ENCODE measurements at places on chromosomes 5 and 9.

DNA sequence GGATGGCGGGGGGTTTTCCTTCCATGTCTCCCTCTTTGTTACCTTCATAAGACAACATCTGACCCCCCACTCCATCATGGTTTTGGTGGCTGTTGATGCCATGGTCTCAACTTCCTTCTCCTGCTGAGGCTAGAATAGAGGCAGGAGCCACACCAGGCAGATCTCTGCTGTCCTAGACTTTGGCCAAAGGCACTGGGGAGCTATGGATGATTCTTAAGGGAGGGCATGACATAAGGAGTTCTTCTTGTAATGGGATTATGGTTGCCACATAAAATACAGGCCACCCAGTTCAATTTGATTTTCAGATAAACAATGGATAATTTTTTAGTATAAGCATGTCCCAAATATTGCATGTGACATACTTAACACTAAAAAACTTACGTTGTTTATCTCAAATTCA is 52.2 kb upstream of the IER5L start:
- no peak for DNase-seq

DNA sequence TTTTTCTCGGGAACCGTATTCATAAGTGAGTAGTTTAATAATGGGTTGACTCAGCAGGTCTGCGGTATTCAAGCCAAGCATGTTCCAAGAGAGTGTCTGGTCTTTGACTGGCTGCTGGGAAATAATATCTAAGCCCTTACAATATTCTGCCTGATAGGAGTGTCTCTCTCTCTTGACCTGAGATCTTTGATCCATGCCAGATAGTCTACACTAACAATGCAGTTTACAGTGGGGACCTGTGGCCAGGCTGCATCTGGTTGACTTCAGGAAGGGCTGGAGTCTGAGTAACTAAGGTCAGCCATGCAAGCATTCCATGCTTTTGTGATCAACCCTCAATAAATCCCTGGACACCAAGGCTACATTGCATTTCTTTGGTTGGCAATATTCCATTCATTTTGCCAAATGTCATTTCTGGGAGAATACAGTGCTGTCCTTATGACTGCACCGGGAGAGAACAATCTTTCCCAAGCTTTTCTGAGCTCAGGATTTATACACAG is 195.5 kb downstream of the SEMA5A start:
- DNase-seq: no peak

DNA sequence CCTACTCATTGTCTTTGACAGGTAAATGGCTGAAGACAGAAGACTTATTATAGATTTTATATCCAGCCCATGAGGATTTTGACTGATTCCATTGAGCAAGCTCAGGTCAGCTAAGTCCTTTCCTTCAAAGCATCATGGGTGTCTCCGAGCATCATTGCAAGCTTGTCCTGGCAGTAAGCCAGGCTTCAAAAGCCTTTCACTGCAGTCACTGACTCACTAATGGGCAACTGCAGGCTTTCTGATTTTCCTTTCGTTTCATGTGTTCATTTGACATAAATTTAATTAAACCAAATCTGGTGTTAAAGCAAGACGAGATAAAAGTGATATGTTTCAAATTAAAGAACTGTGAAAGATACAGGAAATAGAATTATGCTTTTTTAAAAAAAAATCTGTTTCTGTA is 426.2 kb downstream of the ANXA1 start:
- no peak for DNase-seq

DNA sequence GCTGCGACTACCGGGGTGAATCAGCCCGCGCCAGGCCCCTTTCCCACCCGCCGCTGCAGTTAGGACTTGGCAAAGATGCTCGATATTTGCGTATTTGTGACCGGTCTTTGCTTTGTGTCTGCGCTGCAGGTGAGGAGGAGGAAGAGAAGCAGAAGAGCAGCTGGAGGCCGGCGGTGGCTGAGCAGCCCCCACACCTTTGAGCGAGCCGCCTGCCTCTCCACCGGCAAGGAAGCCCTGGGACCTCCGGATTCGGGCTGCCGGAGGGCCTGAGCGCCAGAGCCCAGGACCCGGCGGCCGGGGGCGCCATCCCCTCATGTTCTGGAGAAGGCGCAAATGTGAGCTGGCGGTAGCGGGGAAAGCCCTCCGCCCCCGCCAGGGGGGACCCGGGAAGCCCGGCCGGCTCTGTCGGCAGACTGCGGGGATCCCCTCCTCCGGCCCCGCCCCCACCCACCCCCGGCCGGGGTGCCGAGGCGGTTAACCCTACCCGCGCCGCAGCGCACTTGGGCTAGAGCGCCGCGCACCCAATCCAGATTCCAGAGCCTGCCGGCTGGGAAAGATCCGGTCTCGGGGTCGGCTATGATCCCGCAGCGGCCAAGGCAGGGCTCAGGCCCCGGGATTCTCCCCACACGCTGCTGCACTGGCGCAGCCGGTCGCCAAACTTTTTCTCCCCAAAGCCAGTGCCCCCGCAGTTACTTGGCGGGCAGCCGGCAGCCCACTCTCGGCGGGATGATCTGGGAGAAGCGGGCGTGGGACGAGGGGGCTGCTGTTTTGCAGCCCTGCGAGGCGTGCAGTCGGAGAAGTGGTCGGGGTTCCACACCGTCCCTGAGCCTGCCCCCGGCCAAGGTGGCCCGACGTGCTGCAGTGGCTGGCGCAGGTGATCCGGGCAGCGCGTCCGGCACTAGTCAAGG is 800 bp upstream of the KCNN2 start:
- DNase-seq: peak; percentile 86

- DNase-seq: no peak
Measured at GRCh38 chr5:163399923-163400322, 37.5 kb upstream of the CCNG1 start.

DNA sequence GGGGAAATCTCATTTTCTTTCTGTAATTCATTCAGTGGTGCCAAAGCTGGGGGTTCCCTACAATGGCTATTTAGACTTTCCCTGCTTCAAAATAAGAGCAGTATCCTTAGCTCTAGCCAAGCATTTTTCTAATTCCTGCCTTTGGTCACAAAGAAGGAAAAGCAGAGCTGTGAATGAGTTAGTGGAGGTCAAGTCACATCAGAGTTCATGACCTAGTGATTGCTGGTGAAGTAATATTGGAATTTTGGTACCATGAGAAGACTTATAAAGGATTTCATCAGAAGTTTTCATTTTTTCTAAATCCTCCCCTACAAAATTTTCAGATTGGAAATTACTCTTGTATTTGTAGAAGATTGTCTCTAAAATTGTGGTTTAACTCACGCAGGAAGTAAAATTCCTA is 28.0 kb downstream of the DNAJC21 start:
- DNase-seq: no peak

GRCh38 chr5:51336878-51337277 is 46.4 kb upstream of the ISL1 start:
- no peak for DNase-seq

GRCh38 chr5:108747774-108748400 is at the start of gene FER:
Gene FER, plus strand, starts transcription at chr5:108747897. Its CDS starts 50,286 bp downstream, at chr5:108798183.
- DNase-seq: peak; percentile 57

GRCh38 chr9:133971121-133971951 is 20.8 kb downstream of the VAV2 start:
- DNase-seq: no peak

GRCh38 chr5:146441896-146442295 is 5.2 kb upstream of the TCERG1 start:
- no peak for DNase-seq

GRCh38 chr5:159660401-159660800 is 255.9 kb upstream of the ADRA1B start:
- DNase-seq: no peak

DNA sequence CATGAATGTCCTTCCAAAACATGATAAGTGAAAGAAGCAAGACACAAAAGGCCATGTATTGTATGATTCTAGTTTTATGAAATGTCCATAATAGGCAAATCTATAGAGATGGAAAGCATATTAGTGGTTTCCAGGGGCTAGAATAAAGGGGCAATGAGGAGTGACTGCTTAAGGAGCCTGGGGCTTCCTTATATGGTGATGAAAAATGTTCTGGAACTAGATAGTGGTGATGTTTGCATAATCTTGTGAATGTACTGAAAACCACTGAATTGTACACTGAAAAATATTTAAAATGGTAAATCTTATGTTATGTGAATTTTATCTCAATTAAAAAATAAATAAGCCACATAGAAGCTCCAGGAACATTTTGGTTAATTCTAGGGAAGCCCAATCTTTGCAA is 144.4 kb upstream of the ANKRD55 start:
- DNase-seq: no peak

- no peak for DNase-seq
Measured at GRCh38 chr9:4207123-4207875, 92.6 kb downstream of the GLIS3 start.

Measured in islet precursor cell (in vitro differentiated cells).